ENCODE measurements at places on chromosomes 13 and 19. TPM values are rescaled to one million over a fixed set of nuclear protein-coding genes. Genes with fewer than 3 reads are reported as not detected.

DNA sequence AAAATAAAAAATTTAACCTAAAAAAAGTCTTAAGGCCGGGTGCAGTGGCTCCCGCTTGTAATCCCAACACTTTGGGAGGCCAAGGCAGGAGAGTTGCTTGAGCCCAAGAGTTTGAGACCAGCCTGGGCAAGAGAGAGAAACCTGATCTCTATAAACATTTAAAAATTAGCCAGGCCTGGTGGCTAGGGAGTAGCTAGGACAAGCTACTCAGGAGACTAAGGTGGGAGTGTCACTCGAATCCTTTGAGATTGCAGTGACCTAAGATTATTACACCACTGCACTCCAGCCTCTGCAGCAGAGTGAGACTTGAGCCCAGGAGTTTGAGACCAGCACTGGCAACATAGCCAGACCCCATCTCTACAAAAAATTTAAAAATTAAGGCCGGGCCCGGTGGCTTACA lies 1.1 kb downstream of the CCDC97 start:
- no peak for DNase-seq
- no peaks in the 10 kb centered on the region for H3K27me3 ChIP-seq
- peaks cover 31% of the 10 kb centered on the region for H3K36me3 ChIP-seq
- peak overlapping the region; percentile 72 for H3K4me3 ChIP-seq

- H3K27me3 ChIP-seq, result no peaks in the 10 kb centered on the region
- H3K36me3 ChIP-seq, result no peaks in the 10 kb centered on the region
- peak overlapping the region; percentile 74 for H3K27ac ChIP-seq
- H3K4me1 ChIP-seq, result peaks cover 35% of the 10 kb centered on the region
These were observed 729 bp downstream of the STK11 start for GRCh38 chr19:1206150-1206863.

- no peaks in the 10 kb centered on the region for H3K36me3 ChIP-seq
- peaks cover 3% of the 10 kb centered on the region for H3K4me1 ChIP-seq
- H3K27me3 ChIP-seq, result peaks cover 5% of the 10 kb centered on the region
- H3K4me3 ChIP-seq, result no peak overlapping the region
These were observed 3.4 kb upstream of the DPF1 start for GRCh38 chr19:38227287-38228004.

DNA sequence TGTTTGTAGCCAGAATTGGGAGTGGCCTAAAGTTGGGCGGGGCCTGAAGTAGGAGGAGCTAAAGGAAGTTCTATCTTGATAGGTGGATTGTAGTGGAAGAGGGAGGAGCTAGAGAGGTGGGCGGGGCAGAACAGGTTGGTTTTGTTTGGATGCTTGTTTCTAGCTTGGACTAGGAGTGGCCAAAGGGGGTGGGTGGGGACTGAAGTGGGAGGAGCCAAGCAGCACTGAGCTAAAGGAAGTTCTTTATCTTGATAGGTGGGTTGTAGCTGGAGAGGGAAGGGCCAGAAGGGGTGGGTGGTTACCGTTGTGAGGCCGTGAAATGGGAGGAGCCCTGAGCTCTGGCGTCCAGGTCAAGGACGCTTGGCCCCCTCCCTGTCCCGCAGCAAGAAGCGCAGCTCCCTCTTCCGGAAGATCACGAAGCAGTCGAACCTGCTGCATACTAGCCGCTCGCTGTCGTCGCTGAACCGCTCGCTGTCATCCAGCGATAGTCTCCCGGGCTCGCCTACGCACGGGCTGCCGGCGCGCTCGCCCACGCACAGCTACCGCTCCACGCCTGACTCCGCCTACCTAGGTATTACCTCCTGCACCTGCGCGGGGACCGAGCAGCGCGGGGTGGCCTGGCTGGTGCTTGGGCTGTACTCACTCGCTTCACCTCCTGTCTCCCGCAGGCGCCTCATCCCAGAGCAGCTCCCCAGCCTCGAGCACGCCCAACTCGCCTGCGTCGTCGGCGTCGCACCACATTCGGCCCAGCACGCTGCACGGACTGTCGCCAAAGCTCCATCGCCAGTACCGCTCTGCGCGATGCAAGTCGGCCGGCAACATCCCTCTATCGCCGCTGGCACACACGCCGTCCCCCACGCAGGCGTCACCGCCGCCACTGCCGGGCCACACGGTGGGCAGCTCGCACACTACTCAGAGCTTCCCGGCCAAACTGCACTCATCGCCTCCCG lies 8.0 kb downstream of the DNASE2 start:
- no peaks in the 10 kb centered on the region for H3K27me3 ChIP-seq
- H3K36me3 ChIP-seq, result peaks cover 3% of the 10 kb centered on the region
- peak; percentile 55 for DNase-seq
- H3K27ac ChIP-seq, result no peak overlapping the region
- no peak overlapping the region for H3K4me3 ChIP-seq

- H3K27ac ChIP-seq, result no peak overlapping the region
- no peaks in the 10 kb centered on the region for H3K4me1 ChIP-seq
- H3K4me3 ChIP-seq, result no peak overlapping the region
- DNase-seq, result no peak
- no peaks in the 10 kb centered on the region for H3K36me3 ChIP-seq
These were observed 111.5 kb upstream of the HTR2A start for GRCh38 chr13:47008318-47008717.

DNA sequence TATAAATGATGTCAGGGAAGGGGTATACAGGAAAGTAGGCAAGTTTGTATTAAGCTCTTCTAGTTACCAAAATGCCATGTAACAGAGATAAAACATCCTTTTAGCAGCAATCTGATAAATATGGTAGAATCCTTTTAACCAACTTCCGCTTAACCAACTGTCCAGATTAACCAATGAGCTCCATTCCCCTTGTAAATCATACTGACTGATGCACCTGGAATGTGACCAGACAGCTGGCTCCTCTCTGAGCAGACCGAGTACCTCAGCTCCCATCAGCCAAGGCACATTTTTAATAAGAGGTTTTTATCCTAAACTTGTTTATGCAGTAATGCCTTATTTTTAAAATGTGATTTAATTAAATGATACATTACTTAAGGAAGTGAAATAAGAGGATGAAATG lies 66.4 kb downstream of the KLF12 start:
- H3K36me3 ChIP-seq, result no peaks in the 10 kb centered on the region
- DNase-seq, result no peak
- H3K4me1 ChIP-seq, result peaks cover 55% of the 10 kb centered on the region
- H3K27me3 ChIP-seq, result no peaks in the 10 kb centered on the region

DNA sequence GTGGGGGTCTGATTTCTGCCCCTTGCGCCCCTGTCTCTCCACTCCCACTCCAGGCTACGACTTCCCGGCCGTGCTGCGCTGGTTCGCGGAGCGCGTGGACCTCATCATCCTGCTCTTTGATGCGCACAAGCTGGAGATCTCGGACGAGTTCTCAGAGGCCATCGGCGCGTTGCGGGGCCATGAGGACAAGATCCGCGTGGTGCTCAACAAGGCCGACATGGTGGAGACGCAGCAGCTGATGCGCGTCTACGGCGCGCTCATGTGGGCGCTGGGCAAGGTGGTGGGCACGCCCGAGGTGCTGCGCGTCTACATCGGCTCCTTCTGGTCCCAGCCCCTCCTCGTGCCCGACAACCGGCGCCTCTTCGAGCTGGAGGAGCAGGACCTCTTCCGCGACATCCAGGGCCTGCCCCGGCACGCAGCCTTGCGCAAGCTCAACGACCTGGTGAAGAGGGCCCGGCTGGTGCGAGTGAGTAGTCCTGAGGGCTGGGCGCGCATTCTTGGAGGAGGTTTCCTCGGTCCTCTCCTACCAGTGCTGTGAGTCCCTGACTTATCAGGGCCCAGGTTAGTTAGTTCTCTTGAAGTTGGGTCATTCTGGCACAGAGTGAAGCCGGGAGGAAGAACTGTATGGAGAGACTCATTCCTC lies 12.7 kb downstream of the EHD2 start:
- no peaks in the 10 kb centered on the region for H3K4me1 ChIP-seq
- no peak for DNase-seq
- H3K27me3 ChIP-seq, result no peaks in the 10 kb centered on the region
- H3K27ac ChIP-seq, result no peak overlapping the region
- no peaks in the 10 kb centered on the region for H3K36me3 ChIP-seq

The NLRP9 gene
- total RNA-seq, result not detected

DNA sequence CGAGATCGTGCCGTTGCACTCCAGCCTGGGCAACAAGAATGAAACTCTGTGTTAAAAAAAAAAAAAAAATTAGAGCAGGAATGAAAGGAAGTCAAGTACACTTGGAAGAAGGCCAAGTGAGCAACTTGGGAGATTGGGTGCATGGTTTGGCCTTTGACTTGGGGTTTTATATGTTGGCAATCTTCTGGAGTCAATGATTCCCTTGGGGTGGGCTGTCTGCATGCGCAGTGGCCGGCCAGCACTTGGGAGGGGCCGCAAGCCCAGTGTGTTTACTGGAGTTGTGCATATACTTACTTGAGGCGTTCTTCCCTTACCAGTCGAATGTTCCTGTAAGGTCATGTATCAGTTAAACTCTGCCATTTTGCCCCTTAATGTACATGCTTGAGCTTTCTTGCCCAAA lies 103.9 kb downstream of the FAM216B start:
- no peaks in the 10 kb centered on the region for H3K4me1 ChIP-seq
- no peak overlapping the region for H3K4me3 ChIP-seq
- no peak for DNase-seq
- peaks cover 21% of the 10 kb centered on the region for H3K36me3 ChIP-seq
- no peaks in the 10 kb centered on the region for H3K27me3 ChIP-seq
- no peak overlapping the region for H3K27ac ChIP-seq

The NEK5 gene
- total RNA-seq, result not detected

The SIGLEC11 gene
- total RNA-seq, result 1.3 TPM

The SULT2A1 gene
- total RNA-seq, result not detected

The SOX21 gene
- not detected for total RNA-seq

DNA sequence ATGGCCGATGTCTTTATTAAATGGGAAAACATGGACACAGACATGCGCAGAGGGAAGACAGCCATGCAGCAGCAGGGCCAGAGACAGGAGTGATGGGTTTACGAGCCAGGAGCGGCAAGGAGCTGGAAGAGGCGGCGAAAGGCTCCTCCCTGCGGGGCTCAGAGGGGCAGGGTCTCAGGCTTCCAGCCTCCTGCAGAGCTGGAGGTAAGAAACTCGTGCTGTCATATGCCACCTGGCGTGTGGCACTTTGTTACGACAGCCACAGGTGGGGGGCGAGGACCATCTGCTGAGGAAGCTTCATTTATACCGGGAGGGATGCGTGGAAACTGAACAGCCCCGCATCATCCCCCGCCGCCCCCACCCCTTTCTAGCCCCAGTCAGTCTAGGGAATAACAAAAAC lies 52.0 kb upstream of the SPACA7 start:
- no peaks in the 10 kb centered on the region for H3K4me1 ChIP-seq
- no peak overlapping the region for H3K4me3 ChIP-seq
- H3K27me3 ChIP-seq, result no peaks in the 10 kb centered on the region
- H3K36me3 ChIP-seq, result no peaks in the 10 kb centered on the region

The ZNF491 gene
- total RNA-seq, result 1.5 TPM

DNA sequence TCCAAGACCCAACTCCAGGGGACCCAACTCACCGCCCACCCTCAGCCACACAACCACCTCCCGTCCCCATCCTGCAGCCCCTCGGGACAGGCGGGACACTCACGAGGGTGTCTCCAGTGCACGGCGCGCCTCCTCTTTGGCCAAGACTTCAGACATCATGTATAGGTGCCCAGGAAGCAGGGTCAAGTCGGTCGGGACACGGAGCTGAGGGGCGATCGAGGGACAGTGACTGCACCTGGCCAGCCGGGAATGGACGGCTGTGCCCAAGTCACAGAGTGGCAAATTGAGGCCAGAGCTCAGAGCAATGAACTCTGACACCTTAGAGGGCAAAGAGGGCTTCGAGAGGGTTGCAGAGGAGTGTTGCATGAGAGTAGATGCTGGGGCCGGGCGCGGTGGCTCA lies 8.8 kb downstream of the STAP2 start:
- no peaks in the 10 kb centered on the region for H3K36me3 ChIP-seq
- H3K4me3 ChIP-seq, result no peak overlapping the region
- no peak overlapping the region for H3K27ac ChIP-seq
- H3K27me3 ChIP-seq, result no peaks in the 10 kb centered on the region
- no peak for DNase-seq
